ENCODE measurements at places on chromosomes 16 and 17.
A peak's percentile ranks its signal among the peaks of the same experiment; 100 is the strongest.

- peak; percentile 9 for DNase-seq
These were observed 496.9 kb upstream of the C16orf82 start for GRCh38 chr16:26569793-26570192.

DNA sequence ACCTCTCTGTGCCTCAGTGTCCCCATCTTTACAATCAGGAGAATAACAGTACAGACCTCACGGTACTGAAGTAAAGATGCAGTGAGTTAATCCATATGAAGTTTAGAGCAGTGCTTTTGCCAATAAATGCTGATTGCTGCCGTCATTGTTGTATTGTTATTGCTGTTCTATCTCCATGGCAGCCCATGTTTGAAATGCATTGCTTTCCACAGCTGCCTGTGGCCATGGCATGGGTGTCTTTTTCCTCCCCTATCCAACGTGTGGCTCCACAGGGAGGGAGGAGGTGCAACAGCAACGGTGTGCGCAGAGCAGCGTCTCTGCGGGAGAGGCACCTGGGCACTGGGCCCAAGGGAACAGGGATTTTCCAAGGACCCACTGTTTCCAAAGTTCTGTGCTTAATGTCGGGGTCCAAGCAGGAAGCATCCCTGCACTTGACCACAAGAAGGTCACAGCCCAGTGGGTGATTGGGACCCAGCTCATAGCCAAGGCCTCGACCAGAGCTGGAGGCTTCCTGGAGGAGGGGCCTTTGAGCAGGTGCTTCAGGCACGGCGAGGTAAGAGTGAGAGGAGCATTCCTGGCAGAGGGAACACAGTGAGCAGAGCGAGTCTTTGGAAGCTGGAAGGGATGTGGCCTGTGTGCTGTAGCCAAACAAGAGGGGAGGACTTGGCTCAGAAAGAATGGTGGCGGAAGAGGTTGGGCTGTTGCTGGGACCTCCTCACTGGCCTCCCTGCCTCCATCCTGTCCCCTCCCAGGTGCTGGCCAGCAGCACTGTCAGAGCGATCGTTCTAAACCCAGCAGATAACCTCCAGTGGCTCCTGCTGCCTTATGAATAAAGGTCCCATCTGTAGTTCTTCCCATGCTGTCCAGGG, 3.9 kb downstream of the RAI1 start:
- no peak for DNase-seq

- DNase-seq: peak; percentile 52
These were observed 3.3 kb upstream of the CDK5R1 start for GRCh38 chr17:32483451-32484019.

GRCh38 chr16:649631-650030, 466 bp downstream of the WDR90 start:
- no peak for DNase-seq

DNA sequence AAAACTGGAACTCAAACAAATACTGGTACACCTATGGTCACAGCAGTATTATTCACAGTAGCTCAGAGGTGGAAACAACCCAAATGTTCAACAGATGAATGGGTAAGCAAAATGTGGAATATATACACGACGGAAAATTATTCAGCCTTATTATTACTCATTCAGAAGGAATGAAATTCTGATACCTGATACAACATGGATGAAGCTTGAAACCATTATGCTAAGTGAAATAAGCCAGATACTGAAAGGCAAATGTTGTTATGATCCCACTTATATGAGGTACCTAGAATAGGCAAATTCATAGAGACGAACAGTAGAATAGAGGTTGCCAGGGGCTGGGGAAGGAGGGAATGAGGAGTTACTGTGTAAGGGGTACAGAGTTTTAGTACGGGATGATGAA, 27.1 kb upstream of the MYLK3 start:
- DNase-seq: no peak

DNA sequence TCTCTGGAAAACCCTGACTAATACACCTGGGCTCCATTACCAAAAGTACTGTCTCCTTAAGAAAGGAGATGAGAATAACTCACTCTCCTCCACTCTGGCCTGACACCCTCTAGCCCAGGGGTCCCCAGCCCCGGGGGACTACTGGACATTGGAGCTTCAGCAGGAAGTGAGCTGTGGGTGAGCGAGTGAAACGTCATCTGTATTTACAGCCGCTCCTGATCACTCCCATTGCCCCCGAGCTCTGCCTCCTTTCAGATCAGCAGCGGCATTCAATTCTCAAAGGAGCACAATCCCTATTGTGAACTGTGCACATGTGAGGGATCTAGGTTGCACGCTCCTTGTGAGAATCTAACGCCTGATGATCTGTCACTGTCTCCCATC, 126.3 kb upstream of the TNRC6C start:
- no peak for DNase-seq

DNA sequence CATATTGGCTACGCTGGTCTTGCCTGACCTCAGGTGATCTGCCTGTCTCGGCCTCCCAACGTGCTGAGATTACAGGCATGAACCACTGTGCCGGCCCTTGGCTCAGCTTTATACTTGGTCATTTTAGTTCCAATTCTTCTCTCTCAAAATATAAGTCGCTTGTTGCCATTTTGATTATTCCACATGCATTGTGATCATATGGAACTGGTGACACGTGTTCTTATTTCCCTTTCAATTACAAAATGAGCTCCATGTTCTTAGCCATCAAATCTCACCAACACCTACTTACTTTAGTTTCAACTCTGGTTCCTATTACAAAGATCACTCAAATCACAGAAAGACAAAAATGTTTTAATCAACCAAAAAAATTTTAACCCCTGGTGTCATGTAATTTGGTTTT, 1711.7 kb downstream of the TP53TG3F start:
- no peak for DNase-seq

- peak; percentile 33 for DNase-seq
These were observed 1324.9 kb upstream of the CDH8 start for GRCh38 chr16:63361032-63361624.

DNA sequence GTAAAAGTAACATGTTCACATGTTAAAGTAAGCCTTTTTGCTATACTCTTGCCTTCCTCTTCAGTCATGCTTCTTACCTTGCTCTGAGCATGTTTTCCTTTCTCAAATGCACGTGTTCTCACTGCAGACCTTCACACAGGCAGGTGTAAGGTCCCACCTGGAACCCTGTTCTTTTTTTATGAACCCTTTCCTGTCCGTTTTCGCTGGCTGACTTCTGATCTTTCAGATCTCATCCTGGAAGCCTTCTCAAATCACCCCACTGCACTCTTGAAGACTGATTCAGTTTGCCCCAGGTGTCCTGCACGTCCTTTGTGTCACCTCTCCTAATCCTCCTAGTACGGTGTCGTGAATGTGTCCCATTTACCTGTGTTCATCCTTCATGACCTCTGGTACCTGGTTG, 313.6 kb downstream of the SNX29 start:
- no peak for DNase-seq

GRCh38 chr17:82678265-82678891, 20.1 kb downstream of the RAB40B start:
- DNase-seq: no peak

DNA sequence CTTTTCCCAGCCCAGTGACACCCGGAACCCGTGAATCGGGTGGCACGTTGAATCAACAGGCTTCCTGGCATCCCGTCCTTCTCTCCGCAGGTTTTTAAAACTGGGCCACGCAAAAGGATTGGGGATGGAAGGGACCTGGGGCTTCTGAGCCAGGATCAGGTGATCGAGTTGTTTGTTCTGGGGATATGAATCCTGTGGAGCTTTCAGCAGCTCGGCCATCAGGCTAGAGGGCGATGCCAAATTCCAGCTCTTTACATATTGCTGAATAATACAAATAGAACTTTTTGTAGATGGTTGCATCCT, 473 bp downstream of the SUPT6H start:
- no peak for DNase-seq

GRCh38 chr16:56614549-56614991, 6.2 kb downstream of the MT2A start:
- peak; percentile 96 for DNase-seq

GRCh38 chr16:74766729-74767128, 7.9 kb downstream of the FA2H start:
- DNase-seq: no peak

DNA sequence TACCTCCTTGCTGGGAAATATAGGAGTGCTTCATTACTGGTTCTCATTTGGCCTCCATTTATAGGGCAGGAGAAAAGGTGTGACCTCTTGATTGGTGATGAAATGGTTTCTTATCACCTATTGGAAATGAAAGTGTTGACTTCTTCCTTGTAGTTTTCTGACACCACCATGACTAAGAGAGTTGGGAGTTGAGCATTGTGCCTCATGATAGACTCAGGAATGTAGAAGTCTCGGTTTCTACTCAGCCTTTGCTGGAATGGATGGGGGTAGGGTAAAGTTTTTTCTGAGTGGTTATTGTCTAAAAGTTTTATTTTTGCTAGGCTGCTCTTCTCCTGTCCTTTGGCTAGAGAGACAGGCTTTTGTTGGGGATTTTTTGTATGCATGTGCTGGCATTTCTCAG, 117.4 kb downstream of the PHKB start:
- peak; percentile 61 for DNase-seq

DNA sequence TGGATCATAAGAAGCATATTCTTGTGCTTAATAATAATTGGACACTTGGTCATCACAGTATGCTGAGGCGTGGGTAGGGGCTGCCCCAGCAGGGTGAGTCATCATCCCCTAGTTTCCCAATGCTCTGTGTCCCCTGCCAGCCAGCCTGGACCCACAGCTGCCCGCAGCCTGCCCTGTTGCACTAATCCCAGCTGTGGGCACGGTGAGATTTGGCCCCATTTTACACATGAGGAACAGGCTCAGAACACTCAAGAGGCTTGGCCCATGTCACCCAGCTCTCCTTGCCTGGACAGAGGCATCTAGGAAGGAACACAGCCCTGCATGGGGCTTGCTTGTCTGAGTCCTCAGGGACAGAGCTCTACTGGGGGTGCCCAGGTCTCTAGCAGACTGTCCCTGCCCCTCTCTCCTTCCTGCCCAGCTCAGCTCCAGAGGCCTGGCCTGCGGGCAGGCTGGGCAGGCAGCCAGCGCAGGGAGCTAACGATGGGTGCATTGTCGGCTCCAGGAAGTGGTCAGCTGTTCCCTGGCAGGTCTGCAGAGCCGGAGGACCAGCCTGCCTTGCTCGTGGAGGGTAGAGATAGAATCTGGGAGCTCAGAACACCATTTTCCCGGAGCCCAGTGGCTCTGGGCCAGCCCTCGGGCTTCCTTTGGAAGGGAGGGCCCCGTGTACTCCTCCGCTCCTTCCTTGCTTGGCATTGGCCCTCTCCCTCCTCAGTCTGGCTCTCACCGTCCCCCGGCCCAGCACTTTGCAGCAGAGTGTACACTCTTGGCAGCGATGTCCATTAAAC, 189.4 kb downstream of the RAB11FIP4 start:
- DNase-seq: peak; percentile 97

GRCh38 chr17:57972151-57972550, 15.9 kb downstream of the VEZF1 start:
- DNase-seq: no peak

GRCh38 chr17:53134548-53134947, 688.2 kb upstream of the KIF2B start:
- no peak for DNase-seq

GRCh38 chr17:49545007-49545660, 30.5 kb upstream of the NXPH3 start:
- no peak for DNase-seq

GRCh38 chr17:44385287-44386181, 3.9 kb downstream of the ITGA2B start:
- DNase-seq: no peak

DNA sequence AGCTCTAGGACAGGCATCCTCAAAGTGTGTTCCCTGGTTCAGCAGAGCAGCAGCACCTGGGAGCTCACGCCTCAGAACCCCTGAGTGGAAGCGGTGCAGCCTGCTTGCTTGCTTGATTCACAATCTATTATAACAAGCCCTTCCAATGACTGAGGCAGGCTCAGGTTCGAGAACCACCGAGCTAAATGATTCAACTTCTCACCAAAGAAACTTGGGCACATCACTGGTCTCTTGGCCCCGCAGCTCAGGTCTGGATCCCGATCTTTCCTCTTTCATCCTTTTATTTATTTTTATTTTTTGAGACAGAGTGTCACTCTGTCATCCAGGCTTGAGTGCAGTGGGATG, 24.5 kb downstream of the CLUH start:
- no peak for DNase-seq

- DNase-seq: peak; percentile 73
These were observed 77.1 kb downstream of the ARSG start for GRCh38 chr17:68368387-68368786.

- no peak for DNase-seq
These were observed 24.8 kb downstream of the KPNA2 start for GRCh38 chr17:68060336-68060735.

DNA sequence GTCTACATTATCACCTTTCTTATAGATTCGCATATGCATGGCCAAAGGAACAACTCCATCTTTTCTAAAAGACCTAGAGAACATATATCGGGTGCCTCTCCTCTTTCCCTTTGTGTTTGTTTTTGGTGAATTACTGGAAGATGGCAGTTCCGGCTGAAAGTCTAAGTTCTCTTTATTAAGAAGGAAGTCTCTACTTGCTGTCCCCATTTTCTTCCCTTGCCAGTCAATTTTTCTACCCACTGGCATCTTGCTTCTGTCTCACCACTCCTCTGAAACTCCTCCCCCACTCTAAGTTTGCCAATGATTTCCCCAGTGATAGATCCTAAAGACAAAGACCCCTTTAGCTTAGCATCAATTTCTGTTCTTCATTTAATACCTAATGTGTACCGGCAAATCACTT, 93.9 kb upstream of the CORO6 start:
- DNase-seq: no peak

- DNase-seq: no peak
These were observed 1.3 kb downstream of the PSMD3 start for GRCh38 chr17:39981766-39982375.

DNA sequence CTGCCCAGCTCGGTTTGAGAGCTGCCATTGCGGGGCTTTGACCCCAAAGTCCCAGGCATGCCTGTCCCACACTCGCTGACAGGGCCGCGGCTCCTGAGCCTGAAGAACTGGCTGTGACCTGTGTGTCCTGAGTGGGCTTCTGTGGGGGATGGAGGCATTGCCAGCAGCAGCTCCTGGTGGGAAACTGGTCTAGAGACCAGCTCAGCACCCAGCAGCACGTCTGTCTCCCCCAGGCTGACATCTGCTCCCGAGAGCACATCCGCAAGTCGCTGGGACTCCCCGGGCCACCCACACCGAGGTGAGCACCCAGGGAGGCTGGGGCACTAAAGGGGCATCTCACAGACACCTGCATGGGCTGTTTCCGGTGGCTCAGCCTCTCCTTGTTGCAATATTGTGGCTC, 13.4 kb downstream of the ENDOV start:
- no peak for DNase-seq

GRCh38 chr16:79721270-79721669, 120.7 kb upstream of the MAF start:
- DNase-seq: no peak

DNA sequence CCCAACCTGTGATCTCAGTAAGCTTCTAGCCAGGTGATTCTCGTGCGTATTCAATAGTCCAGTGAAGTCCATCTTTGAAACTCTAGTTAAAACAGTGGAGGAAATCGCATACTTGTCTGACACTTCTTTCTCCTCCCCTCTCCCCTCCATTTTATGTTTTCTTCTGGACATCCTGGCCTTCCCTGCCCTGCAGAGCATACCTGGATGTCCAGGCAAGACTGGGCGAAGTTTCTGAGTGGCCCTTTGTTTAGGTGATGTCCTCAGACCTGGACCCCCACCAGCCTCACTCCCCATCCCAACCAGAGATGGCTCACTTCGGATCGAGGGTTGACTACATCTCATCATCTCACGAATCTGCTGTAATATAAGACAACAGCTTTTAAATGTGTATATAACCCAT, 65.7 kb downstream of the CCDC182 start:
- DNase-seq: no peak
